Fibroblast of skin of left quadriceps (primary cell): ENCODE measurements at places on chromosomes 7 and 10.
A peak's percentile ranks its signal among the peaks of the same experiment; 100 is the strongest.

DNA sequence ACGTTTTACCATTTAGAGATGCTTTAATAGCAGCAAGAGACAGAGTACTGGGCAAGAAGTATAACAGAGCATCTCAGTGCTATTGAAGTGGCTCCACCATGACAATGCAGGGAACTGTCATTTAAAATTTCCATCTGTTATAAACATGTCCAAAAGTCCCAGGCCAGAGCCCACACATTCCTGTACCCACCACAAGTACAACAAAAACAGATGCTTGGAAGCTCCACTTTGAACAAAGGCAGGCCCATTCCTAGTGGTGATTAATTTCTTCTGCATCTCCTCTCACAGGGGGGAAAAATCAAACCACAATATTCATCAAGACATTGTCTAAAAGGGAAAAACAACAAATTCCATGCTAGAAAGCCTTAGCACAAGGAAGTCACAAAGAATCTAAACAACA lies 627.9 kb downstream of the PARD3 start:
- DNase-seq: peak; percentile 79

- DNase-seq: no peak
These were observed 1.2 kb downstream of the YWHAG start for GRCh38 chr7:76357475-76358010.

DNA sequence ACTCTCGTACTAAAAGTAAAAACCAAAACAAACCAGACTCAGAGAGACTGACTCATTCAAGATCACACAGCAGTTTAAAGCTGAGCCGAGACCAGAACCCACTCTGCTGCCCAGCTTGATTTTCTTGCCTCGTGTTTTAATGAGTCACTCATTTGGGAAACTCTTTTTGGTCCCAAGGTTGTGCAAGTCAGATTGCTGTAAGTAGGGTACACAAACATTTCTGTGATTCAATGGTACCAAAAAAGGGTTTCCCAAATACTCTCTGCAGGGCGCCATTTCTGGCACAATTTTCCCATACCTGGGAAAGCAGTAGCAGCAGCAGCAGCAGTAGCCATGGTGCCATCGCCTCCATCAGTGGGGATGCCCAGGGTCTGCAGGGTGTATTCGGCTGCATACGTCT lies 69.9 kb downstream of the ASAH2B start:
- DNase-seq: no peak

GRCh38 chr10:97762056-97762455 lies 9.7 kb downstream of the SFRP5 start:
- no peak for DNase-seq

DNA sequence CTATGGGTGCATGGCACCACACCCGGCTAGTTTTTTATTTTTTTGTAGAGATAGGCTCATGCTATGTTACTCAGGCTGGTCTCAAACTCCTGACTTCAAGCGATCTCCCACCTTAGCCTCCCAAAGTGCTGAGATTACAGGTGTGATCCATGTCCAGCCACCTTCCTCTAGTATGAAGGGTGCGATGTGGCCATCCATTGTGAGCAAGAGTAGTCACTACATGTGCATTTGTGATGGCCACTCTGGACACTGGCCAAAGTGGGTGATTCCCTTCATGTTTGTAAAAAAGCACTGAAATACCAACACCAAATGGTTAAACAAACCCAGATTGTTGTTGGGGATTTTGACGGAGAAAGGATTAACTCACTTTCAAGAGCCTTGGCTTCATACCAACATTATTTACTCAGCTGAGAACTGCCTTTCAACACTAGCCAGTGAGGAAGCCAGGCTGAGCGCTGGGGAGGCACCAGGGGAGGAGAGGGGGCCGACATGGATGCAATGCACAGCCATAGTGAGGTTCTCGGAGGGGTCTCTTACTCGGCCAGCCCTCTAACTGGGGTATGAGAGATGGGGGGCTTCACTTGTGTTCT lies 198.1 kb upstream of the LYZL2 start:
- peak; percentile 61 for DNase-seq

DNA sequence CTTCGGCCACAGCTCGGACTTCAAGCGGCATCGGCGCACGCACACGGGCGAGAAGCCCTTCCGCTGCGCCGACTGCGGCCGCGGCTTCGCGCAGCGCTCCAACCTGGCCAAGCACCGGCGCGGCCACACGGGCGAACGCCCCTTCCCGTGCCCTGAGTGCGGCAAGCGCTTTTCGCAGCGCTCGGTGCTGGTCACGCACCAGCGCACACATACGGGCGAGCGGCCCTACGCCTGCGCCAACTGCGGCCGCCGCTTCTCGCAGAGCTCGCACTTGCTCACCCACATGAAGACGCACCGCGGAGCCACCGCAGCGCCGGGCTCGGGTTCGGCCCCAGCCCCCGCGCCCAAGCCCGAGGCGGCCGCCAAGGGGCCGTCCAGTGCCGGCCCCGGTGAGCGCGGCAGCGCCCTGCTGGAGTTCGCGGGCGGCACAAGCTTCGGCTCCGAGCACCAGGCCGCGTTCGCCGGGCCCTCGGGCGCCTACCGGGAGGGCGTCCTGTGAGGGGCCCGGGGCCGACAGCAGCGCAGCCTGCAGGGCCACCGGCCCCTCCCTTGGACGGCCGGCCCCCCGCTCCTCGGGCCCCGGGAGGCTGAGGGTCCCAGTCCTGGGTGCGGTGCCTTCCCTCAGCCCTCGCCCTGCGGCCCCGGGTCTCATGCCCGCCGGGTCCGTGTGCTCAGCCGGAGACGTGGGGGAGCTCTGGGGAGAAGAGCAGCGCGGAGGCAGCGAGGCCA lies 17.2 kb downstream of the ZNF316 start:
- DNase-seq: no peak

DNA sequence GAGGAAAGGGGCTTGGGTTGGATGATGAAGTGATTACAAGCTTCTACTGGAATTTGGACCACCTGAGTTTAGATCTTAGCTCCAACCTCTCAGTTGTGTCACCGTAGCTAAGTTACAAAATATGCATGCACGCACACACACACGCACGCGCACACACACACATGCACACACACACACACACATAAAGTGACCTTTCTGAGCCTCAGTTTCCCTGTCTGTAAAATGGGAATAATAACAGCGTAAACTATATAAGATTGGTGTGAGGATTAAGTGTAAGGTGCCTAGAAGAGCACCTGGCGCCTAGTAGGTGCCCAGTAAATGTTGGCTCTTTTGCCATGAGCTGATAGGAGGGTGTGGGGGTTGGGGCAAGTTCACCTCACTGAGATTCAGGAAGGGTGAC lies 12.6 kb upstream of the AQP1 start:
- no peak for DNase-seq

DNA sequence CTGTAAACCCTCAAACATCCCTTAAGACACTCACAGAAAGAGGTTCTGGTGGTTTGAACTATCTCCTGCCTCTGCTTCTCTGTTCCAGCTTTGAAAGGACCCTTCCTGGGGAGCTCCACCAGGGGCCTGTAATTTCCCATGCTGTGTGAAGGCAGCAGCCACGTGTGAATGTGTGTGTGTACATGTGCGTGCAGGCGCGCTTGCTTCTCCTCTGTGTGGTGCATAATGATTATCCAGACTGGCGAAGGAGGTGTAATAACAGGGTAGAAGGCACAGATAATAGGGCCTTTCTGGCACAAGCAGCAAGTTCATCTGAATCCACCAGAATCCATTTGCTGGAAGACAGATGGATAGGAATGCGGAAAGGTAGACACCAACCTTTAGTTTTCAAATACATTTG lies 466.5 kb downstream of the GRID1 start:
- DNase-seq: no peak

- no peak for DNase-seq
These were observed 36.5 kb downstream of the SEMA3C start for GRCh38 chr7:80882213-80882801.

DNA sequence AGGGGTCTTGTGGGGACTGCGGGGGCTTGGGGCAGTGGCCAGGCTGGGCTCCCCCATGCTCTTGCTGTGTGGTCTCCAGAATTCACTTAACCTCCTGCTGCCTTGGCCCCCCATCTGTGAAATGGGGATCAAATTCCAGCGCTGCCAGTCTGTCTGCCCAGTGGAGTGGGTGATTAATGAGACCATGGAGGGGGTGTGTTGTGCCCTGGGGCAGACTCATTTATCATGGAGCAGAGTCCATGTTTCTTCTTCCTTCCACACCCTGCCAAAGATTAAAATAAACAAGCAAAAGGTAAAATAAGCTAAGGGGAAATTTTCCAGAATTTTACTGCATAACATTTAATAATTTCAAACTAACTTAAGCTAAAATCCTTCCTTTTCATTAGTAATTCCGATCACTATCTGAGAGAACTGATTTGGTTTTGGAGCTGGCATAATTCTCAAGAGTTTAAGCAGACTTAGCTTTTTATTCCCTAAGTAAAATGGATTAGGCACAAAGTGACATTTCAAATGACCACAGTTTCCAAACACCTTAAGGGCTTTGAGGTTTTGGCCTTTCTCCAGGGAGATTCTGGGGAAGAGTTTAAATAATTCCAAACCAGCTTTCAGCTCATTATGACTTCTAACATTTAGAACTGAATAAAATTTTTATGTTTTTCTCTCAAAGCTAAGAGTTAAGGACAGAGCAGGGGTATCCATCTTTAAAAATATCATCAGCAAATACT lies 211.9 kb downstream of the CXCL12 start:
- DNase-seq: no peak

- peak; percentile 69 for DNase-seq
These were observed 990.3 kb downstream of the KCNMA1 start for GRCh38 chr10:76647301-76647700.

DNA sequence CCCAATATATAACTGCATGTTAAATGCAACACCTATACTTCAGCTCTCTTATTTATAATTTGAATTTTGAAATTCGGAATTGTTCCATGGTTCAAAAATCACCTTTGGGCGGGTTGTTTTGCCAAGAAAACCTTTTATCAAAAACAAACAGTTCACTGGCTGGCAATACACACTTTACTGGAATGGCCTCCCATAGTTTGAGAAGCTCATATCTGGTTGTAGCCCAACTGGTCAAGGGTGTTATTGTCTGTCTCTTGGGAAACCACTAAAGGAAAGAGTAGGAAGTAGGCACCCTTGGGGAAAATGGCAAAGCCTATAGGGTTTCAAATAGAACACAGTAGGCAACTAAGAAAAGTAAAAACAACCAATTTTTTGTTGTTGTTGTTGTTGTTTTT lies 117.9 kb downstream of the HIPK2 start:
- DNase-seq: no peak

DNA sequence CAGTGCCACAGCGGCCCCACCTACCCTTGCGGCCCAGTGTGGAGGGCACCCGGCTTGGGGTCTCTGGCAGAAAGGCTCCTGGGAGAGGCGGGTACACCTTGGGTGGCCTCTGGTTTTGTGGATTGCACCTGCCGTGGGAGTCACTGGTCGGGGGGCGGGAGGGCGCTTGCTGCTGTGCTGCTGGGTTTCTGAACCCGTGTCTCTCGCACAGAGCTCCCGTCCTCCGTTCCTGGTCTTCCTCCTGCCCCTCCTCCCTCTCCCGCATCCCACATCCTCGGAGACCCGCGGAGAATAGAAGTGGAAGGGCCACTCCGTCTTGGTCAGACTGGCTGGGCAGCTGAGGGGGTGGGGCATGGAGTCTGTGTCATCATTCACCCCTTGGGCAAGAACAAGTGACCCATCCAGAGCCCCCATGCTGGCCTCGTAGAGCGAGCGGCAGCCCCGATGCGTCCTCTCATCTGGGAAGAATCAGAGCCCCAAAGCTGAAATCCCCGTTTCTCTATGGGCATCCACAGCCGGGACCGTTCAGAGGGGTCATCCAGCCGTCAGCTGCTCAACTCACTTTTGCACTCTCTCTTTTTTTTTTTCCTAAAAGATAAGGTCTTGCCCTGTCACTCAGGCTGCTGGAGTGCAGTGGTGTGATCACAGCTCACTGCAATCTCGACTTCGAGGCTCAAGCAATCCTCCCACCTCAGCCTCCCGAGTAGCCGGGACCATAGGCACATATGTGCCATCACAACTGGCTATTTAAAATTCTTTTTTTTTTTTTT lies 4.0 kb downstream of the MAFK start:
- no peak for DNase-seq

- no peak for DNase-seq
These were observed 267.5 kb downstream of the SDK1 start for GRCh38 chr7:3568516-3568915.

DNA sequence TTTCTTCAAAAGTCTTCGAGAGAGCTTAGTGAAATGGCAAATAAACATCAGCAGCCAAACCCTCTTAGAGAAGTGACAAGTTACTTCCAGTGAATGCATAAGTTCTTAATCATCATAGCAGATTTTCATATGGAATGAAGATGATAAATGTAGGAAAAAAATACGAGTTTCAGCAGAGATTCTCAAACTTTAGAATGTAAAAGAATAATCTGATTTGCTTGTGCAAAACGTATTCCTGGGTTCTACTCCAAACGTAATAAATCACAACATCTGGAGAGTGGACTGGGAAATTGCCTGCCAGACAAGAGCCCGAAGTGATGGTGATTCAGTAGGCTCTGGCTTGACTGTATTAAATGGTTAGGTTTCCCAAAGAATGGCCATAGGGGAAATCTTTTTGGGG lies 62.2 kb downstream of the AKR1E2 start:
- no peak for DNase-seq

DNA sequence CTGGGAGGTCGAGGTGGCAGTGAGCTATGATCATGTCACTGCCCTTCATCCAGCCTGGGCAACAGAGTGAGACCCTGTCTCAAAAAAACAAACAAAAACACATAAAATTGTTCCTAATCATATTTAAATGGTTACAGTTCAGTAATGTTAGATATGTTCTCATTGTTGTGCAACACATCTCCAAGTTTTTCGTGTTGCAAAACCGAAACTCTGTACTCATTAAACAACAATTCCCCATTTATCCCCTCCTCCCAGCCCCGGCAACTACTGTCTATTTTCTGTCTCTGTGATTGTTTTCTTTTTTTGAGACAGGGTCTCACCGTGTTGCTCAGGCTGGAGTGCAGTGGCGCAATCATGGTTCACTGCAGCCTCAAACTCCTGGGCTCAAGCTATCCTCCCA lies 16.1 kb upstream of the PRXL2A start:
- no peak for DNase-seq

DNA sequence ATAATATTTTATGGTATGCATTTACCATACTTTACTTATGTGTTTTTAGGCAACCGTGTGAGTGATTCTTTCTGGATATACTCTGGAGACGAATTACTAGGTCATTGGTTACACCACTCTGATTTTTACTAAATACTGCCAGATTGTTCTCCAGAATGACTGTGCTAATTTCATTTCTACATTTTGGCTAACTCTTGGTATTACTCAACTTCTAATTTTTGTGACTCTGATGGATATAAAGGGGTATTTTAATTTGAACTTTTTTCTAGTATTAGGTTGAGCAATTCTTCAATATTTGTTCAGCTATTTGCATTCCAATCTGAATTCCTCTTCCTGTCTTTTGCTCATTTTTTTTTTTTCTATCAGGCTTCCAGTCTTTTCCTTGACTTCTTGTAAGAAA lies 223.6 kb downstream of the MDFIC start:
- DNase-seq: peak; percentile 65

GRCh38 chr7:42745357-42746059 lies 166.4 kb downstream of the C7orf25 start:
- no peak for DNase-seq

- DNase-seq: no peak
These were observed 607.5 kb downstream of the SORCS1 start for GRCh38 chr10:106557053-106557452.

- DNase-seq: no peak
These were observed 25.3 kb downstream of the ADD3 start for GRCh38 chr10:110032801-110033700.
